ENCODE measurements at places on chromosomes 1 and 21. TPM values are rescaled to one million over a fixed set of nuclear protein-coding genes. Genes with fewer than 3 reads are reported as not detected.

DNA sequence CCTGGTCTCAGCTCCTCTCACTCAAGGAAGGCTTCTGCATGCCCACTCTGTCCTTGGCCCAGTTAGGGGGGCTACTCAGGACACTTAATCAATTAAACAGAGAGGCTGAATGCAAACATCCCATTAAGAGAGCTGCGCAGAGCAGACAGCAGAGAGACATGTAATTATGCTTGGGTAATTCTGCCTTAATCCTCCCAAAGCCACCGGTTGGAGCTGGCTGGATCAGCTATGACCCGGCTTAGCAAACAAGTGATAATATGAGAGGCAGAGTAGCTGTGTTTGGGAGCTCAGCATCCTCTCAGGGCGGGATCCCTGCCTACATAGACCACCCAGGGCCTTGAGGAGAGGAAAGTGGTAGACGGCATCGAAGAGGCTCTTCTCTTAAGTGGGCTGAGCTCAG, 183.2 kb downstream of the GRIK3 start:
- no peak for DNase-seq

- DNase-seq: no peak
These were observed 16.3 kb downstream of the LYPLAL1 start for GRCh38 chr1:219189952-219190351.

Gene ACTL8
- 0.70 TPM for total RNA-seq

Gene S1PR1
- total RNA-seq: 5.2 TPM

Gene PCP4L1
- total RNA-seq: 3.8 TPM

Gene TNNT2
- total RNA-seq: 7.5 TPM

DNA sequence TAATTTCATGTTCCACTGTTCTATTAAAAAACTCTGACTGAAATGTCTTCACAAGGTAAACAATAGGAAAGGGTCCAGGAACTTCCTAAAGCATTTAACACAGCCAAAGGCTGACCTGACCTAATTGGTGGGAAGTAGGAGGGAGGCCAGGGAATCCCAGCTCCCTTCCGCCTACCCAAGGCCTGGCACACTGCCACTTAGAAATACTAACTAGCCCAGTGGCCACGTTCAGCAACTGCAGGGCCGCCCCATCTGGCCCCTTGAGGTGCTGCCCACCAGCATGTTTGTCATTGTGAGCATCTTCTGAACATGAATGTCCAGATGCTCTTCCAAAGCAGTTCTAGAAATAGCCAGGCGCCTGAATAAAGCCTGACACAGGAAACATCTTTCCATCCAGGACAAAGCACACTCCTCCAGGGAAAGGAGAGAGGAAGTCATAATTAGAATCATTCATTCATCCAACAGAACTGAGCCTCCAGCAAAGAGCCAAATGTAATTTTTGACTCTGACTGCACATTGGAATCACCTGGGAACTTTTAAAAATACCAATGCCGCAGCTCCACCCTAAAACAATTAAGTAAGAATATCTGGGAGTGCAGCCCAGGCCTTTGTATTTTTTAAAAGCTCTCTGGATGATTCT, 44.6 kb upstream of the BCL9 start:
- DNase-seq: peak; percentile 62

DNA sequence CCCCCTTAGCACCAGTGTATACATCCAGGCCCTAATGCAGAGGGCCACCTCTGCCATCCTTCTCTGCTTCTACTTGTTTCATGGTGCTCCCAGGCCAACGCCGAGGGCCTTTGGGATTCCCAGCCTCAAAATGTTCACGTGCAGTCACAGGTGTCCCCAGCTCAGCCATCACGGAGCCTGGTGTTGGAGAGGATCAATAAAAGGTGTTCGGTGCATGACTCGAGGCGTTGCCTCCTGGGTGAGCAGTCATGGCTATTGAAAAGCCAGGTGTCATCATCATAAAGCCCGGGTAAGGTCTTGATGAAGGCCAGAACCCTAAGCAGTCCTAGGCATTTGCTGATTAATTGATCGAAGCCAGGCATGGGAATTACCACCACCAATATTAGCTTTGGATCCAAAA, 76.1 kb downstream of the ABCA4 start:
- DNase-seq: no peak

DNA sequence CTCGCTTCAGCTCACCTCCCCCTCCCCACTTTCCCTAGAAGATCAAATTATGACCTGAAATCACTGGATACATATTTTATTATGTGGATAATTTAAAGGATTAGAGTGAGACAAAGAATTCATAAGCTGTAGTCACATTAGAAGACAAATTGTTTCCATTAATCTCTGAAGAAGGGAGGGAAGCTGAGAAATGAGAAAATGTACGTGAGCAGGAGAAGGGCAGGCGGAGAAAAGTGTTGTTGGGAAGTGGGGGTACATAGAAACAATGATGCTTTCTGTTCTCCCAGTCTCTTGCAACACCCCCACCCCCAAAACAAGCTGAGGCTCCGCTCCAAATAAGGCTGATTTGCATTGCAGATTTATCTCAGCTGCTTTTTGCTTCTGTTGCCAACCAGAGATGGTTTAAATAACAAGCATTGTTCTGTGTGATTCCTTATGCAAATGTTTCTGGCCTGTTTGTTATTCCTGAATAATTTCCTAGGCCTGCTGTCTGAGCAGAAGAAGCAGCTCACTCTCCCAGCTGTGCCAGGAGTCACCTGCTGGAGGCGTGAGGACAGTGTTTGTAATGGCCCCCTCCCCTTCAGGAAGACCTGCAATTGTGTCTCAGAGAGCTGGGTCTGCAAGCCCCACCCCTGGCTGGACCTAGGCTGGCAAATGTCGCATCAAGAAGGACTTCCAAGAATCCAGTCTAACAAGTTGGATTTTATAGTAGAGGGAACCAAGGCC, 121.8 kb upstream of the TNR start:
- peak; percentile 91 for DNase-seq

- no peak for DNase-seq
These were observed 745 bp downstream of the MUL1 start for GRCh38 chr1:20507248-20507563.

Gene LRRC47
- 75.7 TPM for total RNA-seq

Gene SELP
- total RNA-seq: not detected

DNA sequence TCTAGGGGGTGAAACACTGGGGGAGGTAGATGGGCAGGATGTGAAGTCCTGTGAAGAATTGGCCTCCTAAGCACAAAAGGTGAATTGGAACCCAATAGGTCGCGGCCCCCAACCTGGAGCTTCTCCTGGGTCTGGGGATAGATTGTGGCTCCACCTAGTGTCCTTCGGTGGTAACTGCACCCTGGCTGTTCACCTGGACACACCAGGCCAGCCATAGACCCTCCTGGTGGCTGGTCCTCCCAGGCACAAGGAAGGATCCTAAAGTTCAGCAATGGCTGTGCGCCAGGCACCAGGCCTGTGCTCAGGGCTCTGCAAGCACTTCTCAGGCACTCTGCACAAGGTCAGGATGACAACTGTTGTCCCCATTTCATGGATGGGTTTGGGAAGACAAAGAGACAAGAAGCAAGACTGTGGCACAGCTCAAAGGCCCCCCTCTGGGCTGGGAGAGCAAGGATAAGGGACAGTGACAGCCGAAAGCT, 13.5 kb downstream of the ESPN start:
- peak; percentile 94 for DNase-seq

Gene ZNF648
- total RNA-seq: 0.58 TPM

DNA sequence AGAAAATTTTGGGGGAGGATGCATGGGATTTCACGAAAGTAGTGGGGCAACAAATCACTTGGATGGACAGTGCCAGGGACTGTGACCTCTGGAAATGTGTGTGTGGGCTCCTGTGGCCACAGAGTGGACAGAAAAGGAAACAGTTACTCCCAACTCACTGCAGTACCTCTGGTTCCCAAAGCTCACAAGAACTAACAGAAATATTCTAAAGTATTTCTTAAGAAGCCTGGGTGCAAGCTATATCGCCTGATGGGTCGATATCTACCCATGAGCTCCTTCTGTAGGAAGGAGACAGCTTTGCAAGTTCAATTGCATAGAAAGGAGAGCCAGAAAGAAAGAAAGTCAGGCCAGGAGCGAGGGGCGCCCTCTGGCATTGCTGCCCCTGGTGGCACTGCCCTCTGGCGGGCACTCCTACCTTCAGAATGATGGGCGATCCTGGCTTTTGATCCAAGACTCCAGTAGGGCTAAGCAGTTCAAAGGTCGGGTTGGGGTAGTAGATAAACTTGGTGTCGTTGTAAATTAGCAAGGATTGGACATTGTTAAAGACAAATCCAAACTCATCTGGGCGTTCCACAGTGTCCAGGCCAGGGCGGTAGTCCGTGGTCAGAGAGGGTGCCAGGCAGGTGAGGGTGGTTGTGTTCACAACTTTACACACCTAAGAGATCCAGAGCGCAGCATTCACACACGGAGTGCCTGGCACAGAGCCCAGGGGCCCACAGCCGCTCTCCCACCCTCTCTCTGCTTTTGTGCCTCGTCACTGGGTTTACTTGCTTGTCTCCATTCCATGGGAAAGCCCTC, 134.7 kb upstream of the CD34 start:
- DNase-seq: peak; percentile 25

Data from GM23338 (cell line).